Heart left ventricle (tissue), 16 donors: ENCODE measurements at places on chromosomes 6 and 20. TPM values are rescaled to one million over a fixed set of nuclear protein-coding genes. Genes with fewer than 3 reads are reported as not detected.

Gene TMEM74B
- total RNA-seq, result 1.9 TPM

Gene PPP1R14C
- total RNA-seq, result 64.8 TPM

GRCh38 chr6:67412035-67412434 lies 1223.0 kb upstream of the ADGRB3 start:
- DNase-seq, result no peak

GRCh38 chr6:158372574-158372973 lies 60.3 kb downstream of the TULP4 start:
- no peak for DNase-seq

GRCh38 chr6:109963598-109964170 lies 14.4 kb upstream of the GPR6 start:
- no peak for DNase-seq

- DNase-seq, result no peak
These were observed 29.3 kb upstream of the RALY start for GRCh38 chr20:33964441-33964840.

- DNase-seq, result no peak
These were observed 135.9 kb downstream of the OLIG3 start for GRCh38 chr6:137358273-137358672.

DNA sequence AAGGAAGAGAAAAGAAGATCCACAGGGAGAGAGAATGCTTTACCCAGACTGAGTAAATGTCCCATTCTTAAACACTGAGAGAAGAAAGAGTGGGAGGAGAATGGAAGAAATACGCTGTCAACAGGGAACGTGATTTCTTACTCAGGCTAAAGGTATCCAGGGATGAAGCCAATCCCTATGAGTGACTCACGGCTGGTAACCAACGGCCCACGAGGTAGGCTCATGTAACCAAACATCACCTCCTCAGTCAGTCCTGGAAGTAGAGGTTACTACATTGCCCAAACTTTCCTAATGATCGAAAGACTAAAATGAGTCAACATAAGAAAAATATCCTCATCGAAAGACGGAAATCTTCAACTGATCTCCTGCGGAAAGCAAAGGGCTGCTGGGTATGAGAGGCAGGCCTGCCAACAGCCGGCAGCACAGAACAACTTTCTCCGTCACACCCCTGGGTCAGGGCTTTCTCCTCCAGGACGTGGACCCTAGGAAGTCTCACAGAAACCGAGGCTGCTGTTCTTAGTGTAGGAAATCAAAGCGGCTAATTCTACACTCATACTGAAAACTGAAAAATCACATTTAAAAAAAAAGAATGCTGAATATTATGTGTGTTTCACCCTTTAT lies 292.6 kb downstream of the GMDS start:
- DNase-seq, result no peak

GRCh38 chr20:35840421-35840820 lies 68.6 kb downstream of the PHF20 start:
- no peak for DNase-seq

DNA sequence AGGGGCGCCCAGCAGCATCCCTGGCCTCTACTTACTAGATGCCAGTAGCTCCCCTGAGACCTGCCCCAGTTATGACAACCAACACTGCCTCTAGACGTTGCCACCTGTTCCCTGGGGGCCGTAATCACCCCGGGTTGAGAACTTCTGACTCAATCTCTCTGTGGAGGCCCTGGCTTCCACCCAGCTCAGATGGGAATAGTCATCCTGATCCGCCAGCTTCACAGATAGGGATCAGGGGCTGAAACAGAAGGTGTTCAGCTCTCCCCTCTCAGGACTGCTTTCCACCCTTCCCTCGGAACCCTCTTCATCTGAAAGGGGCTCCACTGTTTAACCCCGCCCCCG lies 3.3 kb downstream of the CAPN11 start:
- DNase-seq, result no peak

DNA sequence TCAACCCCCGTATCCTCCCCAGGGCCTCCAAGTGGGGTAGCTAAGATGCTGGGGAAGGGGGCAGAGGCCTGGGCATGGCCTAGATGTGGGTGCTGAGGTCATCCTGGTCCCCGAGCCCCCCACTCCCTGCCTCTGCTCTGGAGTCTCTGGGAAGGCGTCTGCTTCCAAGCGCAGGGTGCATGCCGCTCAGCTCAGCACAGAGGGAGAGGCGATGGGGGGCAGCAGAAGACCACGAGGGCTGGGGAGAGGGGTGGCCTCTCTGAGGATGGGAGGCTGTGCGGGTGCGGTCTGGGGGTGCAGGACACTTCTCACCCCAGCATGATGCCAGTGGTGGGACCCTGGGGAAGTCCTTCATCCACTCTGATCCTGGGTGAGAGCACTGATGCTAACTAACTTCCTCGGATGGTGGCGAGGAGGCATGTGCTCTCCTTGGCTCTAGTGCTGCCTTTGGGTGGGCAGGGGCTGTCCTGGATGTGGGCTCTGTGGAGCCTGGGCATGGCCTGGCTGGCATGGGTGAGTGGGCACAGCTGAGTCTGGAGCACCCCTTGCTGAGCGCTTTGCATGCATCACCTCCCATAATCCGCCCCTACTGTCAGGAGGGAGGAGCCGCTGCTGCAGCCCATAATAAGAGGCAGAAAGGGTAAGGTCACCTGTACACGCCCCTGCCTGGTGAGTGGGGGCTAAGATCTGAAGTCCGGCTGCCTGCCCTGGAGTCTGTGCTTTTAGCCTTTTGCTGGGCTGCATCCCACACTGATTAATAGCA lies 34.7 kb downstream of the EFCAB8 start:
- no peak for DNase-seq

DNA sequence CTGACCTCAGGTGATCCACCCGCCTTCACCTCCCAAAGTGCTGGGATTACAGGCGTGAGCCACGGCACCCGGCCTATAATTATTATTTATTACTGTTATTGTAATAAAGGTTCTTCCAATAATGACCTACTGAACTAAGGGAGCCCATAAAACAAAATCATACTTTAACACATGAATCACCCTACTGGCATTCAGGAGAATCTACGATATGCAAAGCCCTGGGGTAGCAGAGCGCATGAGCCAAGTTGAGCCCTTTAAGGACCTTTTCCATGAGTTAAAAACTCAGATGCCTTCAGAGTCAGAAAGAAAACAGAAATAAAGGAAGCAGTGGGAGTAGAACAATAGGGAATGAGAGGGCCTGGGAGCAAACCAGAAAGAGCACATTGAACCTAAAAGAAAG lies 41.5 kb downstream of the SNRPB start:
- no peak for DNase-seq

Gene TCF15
- total RNA-seq, result 5.8 TPM

Gene PPP1R10
- 44.9 TPM for total RNA-seq

Gene TTPAL
- 3.4 TPM for total RNA-seq

Gene DLL1
- total RNA-seq, result 9.4 TPM

DNA sequence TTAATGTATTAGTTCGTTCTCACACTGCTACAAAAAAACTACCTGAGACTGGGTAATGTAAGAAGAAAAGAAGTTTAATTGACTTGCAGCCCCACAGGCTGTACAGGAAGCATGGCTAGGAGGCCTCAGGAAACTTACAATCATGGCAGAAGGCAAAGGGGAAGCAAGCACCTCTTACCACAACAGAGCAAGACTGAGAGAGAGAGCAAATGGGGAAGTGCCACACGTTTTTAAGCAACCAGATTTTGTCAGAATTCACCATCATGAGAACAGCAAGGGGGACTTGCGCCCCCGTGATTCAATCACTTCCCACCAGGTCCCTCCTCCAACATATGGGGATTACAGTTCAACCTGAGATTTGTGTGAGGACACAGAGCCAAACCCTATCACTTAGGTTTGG lies 70.8 kb upstream of the SRSF6 start:
- DNase-seq, result no peak

GRCh38 chr6:43940393-43941087 lies 170.5 kb downstream of the VEGFA start:
- DNase-seq, result no peak

- no peak for DNase-seq
These were observed 13.3 kb downstream of the PANK2 start for GRCh38 chr20:3902446-3902845.

Gene MMP24
- 0.22 TPM for total RNA-seq

Gene GSTA3
- total RNA-seq, result not detected

Gene VSX1
- total RNA-seq, result 0.96 TPM

DNA sequence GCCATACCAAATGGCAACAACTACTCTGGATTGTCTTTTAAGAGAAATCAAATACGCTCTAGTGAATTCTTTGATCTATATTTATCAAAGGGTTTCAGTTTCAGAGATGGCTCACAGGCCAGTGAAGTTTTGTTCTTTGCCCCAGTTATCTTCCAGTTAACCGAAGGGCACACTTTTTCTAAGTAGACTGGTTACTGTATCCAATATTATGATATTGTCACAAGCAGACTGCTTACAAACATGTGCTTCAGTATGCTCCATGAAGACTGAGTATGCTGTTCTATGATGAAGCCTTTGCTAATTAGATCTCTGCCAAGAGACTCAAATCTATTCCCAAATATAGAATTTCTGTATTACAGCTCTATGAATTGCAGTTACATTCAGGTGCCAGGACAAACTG lies 181.1 kb downstream of the REV3L start:
- DNase-seq, result no peak

DNA sequence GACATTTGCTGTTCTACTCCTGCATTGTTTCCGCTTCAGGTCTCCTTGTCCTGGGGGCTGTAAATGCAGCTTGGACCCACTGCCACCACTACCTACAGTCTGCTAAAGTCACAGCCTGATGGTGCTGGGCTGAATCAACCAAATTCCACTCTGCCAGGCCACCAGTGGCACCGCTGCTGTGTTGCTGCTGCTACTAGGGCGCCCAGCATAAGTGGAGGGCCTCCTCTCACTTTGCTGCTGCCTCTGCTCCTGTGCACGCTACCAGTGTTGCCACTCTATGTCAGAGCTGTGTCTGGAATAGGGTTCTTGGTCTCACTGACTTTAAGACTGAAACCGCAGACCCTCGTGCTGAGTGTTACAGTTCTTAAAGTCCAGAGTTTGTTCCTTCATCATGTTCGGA lies 1.4 kb upstream of the SSR1 start:
- no peak for DNase-seq

Gene GZF1
- 28.6 TPM for total RNA-seq

DNA sequence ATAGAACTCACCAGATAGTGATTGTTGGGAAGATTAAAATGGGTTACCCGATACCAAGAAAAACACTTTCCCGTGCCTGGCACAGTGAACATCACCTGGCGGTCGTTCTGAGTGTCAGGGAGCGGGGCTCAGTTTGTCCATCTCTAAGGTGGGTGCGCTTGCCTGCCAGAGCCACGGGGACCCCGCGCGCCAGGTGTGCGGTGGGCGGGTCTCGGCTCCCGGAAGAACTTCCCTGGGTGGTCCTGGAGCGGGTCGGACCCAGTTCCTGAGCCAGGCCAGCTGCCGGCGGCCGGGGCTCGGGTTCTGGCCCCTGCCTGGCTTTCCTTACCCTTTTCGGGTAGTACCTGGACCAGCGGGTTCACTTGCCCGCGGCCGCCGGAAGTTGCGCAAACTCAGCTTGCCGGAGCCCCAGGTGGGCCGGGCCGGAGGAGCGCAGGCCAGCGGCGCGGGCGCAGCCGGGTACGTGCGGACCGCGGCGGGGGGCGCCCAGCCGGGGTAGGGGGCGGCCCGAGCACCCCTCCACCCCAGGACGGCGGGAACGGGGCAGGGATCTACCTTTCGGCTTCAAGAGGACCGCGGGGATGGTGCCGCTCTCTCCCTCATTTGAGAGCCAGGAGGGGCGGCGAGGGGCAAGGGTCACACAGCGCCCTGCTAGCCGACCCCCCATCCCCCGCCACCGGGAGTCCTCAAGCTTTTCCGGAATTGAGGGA lies 7.5 kb downstream of the FAM110A start:
- no peak for DNase-seq

Gene CST4
- not detected for total RNA-seq

Gene ZFAND3
- total RNA-seq, result 108 TPM

- no peak for DNase-seq
These were observed 44.4 kb upstream of the SIM1 start for GRCh38 chr6:100509101-100509500.

DNA sequence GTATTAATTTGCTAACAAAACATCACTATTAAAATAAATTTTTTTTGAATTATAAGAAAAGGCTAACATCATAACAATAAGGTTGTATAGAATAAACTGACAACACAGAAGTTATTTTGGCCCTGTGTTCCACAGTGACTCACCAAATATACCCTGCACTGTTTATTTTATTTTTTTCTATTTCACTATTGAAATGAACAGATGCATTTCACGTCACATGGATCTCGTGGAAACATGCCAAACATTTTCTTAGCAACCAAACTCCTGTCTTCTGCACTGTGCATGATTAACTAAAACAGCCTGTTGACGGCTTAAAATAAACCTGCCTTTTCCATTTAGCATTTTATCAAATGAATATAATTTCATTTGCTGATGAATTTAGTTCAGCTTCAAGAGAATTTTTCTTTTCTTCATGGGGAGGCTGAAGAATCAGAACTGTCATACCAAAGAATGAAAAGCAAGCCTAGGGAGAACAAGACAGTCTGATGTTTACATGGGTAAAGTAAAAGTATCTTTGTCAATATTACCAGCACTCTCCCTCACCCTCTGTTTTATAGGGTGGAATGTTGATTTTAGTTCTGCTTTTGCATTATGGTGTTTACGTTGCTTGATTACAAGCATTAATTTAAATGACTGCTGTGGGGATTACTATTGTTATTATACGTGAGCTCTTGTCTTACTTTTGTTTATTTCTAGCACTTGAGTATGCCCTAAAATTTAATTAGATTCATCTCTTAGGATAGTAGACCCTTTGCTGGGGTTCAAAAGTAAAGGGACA lies 115.3 kb downstream of the LCA5 start:
- no peak for DNase-seq

DNA sequence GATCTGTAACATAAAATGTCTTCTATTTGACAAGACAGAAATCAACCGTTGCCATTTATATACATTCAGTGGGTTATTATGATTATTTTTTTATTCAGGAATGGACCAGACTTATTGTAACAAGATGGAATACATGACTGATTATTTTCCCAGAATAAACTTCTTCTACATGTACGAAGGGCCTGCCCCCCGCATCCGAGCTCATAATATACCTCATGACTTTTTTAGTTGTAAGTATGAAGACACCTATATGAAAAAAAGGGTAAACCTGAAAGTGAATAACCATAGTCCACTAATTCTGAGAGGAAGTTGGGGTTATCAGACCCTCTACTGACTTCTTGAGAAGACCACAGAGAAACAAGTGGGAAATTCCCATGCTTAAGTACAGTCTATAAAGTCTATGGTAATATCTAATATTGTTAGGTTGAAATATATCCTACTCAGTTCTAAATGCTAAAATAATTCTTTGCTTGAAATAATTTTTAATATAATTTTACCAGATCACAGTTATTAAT lies 15.9 kb downstream of the OR2A4 start:
- DNase-seq, result no peak

GRCh38 chr6:150252714-150253444 lies 110.0 kb downstream of the PPP1R14C start:
- DNase-seq, result no peak

- DNase-seq, result no peak
These were observed 16.4 kb upstream of the COL21A1 start for GRCh38 chr6:56263596-56264315.
